ENCODE measurements at places on chromosomes 12 and 14.

DNA sequence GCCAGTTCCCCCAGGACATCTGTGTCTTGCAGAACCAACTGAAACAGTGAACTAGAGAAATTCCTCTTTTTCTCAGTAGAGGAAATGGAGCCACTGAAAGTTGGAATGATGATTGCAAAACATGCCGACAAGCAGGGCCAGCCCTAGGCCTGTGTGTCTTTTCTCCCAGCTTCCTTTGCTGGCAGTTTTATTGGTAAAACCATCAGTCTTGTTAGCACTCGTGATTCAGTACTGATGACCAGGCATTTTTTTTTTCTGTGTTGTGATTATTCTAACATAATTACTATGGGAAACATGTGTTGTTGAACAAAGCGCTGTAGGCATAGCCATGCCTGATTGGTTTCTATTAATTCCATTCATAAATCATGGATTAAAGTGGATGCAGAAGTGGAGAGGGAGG lies 620.7 kb downstream of the AACS start:
- no peak for DNase-seq

DNA sequence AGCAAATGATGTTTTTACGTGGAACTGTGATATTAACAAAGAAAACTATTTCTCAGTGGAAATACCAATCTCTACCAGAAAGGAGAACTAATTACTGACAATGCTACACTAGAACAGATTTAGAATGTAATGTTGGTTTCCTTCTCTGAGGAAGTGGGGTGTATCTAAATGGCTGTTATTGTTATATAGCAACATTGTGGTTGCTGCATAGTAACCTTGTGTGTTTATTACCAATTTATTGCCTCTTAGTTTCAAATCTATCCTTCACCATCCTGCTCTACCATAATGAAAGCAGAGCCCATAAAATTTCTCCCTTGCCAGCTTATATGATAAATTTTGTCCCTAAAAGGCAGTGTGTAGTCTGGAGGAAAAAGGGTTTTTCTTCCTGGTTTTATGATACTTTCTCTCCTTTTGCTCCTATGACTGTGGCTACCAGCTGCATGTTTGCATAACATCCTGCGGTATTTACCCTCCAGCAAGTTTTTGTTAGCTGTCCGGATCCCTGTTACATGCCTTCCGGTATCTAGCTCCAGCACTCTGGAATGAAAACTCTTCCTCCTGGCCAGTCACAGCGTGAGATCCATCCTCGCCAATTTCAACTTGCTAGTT lies 5.7 kb upstream of the KLRK1 start:
- no peak for DNase-seq

DNA sequence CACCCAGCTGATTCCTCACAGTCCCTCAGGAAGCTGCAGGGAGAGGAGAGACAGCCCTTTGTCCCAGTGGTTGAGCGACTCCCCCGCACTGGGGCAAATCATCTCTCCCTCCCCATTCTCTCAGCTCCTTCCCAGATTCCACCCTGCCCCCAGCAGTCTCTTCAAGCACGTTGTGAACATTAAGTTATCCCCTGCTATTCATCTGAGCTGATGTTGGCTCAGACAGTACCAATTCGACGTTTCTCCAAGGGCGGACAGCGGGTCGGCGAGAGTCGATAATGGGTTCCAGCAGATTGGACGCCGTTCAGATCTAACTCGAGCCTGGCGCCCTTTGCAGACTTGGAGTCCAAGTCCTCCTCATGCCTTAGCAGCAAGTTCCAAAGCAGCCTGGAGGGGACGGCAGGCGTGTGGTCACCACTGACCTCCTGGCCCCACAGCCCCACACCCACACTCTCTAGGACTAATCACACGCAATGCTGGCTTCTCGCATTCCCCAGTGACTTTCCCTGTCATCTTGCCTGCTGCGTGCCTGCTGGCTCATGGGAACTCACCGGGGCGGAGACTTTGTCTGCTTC lies 245.9 kb downstream of the CHST11 start:
- no peak for DNase-seq

DNA sequence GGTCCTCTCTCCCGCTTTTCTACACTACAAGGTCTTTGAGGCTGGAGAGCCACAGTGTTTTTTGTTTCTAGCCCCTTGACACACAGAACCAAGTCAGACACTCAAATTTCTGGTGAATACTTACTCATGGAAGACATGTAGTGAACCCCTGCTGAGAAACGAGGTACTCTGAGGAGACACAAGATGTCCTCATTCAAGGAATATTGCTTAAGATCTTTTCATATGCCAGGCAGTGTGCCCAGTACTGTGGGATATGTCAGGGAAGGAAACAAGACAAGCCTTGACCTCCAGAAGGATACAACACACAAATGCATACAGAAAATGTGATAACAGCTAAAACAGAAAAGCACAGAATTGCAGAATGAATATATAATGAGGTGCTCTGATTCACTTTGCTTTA lies 75.9 kb downstream of the TMTC1 start:
- DNase-seq, result no peak

GRCh38 chr12:46660276-46660675 lies 165.5 kb downstream of the SLC38A4 start:
- DNase-seq, result no peak

GRCh38 chr14:76488551-76488950 lies 112.6 kb downstream of the ESRRB start:
- no peak for DNase-seq

GRCh38 chr12:133105620-133106019 lies 24.5 kb downstream of the ZNF891 start:
- DNase-seq, result no peak

GRCh38 chr14:63677891-63678379 lies 36.3 kb upstream of the WDR89 start:
- no peak for DNase-seq

GRCh38 chr14:30153717-30154116 lies 226.1 kb upstream of the PRKD1 start:
- no peak for DNase-seq

GRCh38 chr12:71755146-71755892 lies 656 bp downstream of the RAB21 start:
- DNase-seq, result peak; percentile 34

DNA sequence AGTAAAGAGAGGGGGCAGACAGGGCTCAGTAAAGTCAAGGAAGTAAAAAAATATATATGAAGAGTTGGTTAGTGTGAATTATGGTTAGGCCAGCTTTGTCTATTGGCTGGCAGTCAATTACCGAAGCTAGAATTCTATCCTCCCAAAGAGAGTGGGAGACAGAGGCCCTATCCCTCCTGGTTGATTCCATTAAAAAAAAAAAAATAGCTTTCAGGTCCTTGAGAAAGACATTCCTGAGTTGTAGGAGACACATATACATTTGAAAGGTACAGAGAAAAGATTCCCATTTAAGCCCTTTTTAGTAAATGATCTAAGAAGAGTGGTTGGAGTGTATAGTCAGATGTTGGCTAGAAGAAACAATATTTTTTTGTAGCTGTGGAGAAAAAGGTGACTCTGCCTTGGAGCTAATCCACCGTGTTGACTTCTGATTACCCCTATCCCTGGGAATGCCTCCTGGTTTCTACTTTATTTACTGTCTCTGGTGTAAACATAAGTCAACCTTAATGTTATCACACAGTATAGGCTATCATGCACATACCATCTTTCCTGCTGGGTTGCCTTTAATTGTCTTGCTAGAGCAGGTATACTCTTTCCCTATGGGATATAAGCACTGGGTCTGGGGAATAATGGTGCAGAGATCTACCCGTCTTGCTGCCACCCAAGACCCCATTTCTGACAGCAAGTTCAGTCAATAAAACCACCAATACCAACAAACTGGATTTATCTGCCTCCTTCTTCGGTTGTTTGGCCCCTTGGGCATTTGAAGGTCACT lies 859.9 kb upstream of the ATXN7L3B start:
- no peak for DNase-seq

GRCh38 chr12:25376407-25376806 lies 125.7 kb upstream of the KRAS start:
- DNase-seq, result no peak

- no peak for DNase-seq
These were observed 20.6 kb upstream of the RIN3 start for GRCh38 chr14:92493024-92493423.

GRCh38 chr14:21278632-21279031 lies 1.3 kb upstream of the RPGRIP1 start:
- DNase-seq, result no peak

- peak; percentile 36 for DNase-seq
These were observed 19.3 kb upstream of the MMP17 start for GRCh38 chr12:131808744-131809371.

GRCh38 chr12:31783996-31784645 lies 55.3 kb upstream of the AMN1 start:
- DNase-seq, result no peak

GRCh38 chr14:32571995-32572866 lies 243.1 kb downstream of the AKAP6 start:
- DNase-seq, result no peak

- no peak for DNase-seq
These were observed 137.2 kb downstream of the AACS start for GRCh38 chr12:125202421-125202820.

- no peak for DNase-seq
These were observed 12.5 kb downstream of the POU6F1 start for GRCh38 chr12:51205350-51205749.

- no peak for DNase-seq
These were observed 96.4 kb downstream of the NTN4 start for GRCh38 chr12:95694136-95694535.

- DNase-seq, result no peak
These were observed 7.8 kb downstream of the KLRK1 start for GRCh38 chr12:10381928-10382628.

DNA sequence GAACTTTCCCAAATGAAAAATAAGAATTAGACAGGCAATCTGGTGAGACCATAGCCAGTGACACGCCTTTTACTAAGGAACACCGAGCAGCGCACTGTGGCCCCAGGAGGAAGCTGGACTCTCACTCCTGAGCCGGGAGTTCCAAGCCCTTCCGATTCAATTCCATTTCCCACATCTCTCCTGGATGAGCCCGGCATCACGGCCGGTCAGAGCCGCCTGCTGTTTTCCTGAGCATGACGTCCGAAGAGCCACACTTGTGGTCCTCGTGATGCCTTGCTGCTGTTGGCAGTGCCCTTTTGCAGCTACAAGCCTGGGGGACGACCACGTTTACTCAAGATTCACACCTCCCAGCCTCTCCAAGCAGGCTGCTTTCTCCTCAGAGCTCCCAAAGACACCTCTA lies 40.8 kb downstream of the FBXL14 start:
- DNase-seq, result no peak

DNA sequence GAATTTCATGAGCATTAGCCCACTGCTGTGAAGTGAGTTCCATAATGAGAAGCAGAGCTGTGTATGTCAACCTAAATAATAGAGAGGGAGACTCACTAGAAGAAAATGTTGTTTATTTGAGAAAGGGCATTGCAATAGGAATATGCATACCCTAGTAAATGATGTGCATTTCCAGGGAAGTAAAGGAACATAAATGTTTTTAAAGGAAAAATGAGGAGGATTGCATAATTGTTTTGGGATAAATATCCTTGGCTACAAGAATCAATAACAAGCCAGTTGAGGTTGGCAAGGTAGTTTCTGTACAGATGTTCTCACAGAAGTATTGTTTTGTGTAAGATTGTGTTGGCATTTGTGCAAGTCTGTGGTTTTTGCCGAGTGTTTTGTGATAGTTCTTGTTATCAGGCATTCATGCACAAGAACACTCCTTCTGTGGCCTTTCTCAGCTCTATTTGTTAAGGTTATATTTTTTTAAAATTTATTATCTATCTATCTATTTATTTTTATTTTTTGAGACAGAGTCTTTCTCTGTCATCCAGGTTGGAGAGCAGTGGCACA lies 47.1 kb downstream of the EMP1 start:
- DNase-seq, result no peak

GRCh38 chr14:95025218-95025617 lies 132.1 kb downstream of the DICER1 start:
- no peak for DNase-seq

- DNase-seq, result no peak
These were observed 5.3 kb downstream of the B4GALNT1 start for GRCh38 chr12:57627501-57628279.

DNA sequence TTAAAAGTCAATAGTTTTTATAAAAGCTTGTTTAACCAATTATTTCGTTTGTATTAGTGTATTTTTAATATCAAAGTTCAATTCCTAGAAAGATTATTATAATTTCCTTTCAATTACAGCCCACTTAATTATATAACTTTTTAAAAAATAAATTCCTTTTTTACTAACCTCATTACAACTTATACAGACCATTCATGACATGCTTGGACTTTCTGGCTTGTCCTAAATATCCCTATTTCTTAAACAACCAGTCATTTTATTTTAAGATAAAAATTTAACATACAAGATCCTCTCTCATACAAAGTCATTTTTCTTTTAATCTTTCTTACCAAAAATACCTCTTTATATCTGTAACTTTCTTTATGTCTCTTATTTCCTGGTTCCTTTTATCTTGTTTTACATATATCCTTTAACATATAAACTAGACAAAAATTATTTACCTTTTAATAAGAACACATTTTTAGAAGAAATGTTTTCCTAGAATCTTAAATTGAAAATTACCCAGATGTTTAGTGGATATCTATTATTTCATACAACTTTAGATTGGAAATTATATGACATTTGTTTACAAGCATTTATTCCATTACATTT lies 10.4 kb upstream of the TMEM263 start:
- DNase-seq, result no peak

DNA sequence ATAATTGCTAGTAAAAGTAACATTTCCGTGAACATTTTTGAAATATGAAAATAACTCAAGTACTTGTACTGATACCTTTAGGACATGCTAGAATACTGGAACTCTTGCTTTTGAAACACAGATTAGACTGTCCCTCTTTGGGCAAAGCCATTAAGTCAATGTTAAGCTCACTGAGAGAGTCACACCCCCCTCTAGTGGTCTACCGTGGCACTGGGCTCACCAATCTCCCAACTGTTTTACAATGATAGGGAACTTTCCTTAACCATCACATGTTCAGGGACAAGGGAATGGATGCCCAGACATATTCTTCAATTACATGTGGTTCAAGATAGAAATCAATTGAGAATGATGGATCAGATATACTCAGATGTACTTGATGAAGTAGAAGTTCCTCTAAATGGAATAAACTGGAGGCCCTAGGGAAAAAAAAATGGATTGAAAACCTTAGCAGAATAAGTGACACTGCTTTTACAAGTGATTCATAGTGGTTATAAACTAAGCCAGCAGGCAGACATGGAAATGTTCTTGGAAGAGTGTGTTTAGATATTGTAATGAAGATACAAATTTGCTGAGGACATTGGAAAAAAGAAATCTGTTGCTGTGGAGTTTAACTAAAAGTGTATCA lies 17.8 kb downstream of the NANOG start:
- peak; percentile 63 for DNase-seq

DNA sequence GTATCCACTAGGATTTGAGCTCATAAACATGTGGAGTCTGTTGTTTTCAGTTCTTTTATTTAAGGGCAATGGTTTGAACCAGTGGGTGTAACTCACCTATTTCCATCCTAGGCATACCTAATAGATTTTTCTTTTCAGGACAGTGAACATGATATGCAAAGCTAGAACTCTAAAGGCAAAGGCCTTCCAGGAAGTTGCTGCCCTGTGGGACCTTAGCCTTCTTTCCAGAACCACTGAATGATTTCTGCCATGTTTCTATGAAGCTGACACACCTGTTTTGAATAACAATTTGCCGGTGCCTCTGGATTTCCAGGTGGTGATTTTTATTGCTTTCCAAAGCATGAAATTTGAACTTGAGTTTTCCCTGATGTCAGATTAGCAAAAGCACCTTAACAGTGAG lies 372.9 kb upstream of the FAR2 start:
- DNase-seq, result no peak

- no peak for DNase-seq
These were observed 96.6 kb upstream of the FERMT2 start for GRCh38 chr14:53047307-53048069.

- no peak for DNase-seq
These were observed 373.0 kb downstream of the CCDC91 start for GRCh38 chr12:28563286-28563685.

GRCh38 chr12:94397401-94397800 lies 62.3 kb downstream of the CEP83 start:
- DNase-seq, result no peak
